ENCODE measurements at places on chromosomes 13 and 19.
A peak's percentile ranks its signal among the peaks of the same experiment; 100 is the strongest.

DNA sequence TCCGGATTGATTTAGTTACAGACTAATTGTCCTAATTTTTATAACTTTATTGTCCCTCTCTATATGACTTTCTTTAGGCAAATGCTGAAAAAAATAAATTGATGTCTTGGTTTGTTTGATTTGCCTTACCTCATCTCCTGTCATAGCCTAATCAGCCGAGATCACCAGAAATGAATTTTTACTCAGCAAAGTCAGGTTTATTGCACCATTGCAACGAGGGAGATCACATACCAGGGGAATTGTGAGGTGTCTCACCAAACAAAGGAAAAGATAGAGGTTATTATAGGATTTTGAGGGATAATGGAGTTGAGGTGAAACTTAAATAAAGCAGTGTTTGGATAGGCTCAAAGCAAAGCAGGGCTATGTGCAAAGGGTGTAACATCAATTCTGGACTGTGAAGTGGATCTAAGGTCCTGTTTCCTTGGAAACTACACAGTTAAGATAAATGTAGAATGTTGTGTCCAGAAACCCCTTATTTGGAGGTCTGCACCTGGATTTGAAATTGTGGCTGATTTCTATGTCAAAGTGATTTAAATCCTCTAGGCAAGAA, 372.6 kb downstream of the OXGR1 start:
- no peak for DNase-seq

DNA sequence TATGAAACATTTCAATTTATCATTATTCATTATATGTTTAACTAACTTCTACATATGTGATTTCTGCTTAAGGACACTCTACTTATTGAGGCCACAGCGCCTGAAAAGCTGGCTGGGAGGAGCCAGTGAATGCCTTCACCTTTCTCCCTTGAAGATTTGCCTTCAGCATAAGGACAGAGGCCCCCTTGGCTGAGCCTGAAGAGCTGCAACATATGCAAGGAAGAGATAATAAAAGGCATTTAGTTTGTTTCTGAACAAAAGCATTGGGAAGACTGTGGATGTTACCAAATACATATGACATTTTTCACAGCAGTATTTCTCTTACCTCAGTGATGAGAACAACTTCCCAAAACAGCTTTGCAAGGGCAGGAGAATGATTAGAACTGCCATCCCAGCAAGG, 92.1 kb downstream of the ABCC4 start:
- no peak for DNase-seq

DNA sequence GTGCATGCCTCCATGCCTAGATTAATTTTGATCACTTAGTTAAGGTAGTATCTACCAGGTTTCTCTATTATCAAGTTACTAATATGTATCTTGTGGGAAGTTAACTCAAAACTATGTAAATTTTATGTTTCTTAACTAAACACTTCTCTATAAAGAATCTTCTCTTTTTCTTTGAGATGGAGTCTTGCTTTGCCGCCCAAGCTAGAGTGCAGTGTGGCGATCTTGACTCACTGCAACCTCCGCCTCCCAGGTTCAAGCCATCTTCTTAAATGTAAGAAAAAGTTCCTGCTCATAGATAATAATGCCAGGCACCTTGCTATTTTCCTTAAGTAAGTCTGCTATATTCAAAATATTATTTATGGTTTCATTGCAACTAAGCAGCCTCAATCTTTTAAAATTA, 58.4 kb downstream of the ELF1 start:
- DNase-seq: no peak

DNA sequence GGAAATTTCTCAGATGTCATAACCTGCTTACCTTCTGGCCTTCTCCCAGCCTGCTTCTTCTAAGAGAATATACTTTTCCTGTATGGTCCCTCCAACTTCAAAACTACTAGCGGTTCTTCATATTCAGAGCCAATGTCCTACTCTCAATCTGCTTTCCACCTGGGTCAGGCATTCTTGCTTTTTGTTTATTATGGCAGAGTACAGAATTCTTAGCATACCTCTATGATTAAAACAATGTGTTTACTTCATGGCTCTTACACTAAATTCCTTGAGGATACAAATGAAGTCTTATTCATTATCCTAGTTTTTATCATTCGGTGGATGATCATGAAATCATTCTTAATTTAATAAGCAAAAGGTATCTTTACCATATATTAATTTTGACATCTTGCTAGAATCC, 484.2 kb upstream of the SLITRK1 start:
- DNase-seq: peak; percentile 64

- DNase-seq: no peak
Observed at GRCh38 chr19:52687684-52688083, 47.2 kb downstream of the ZNF611 start.

GRCh38 chr13:29859971-29860370, 9.6 kb upstream of the UBL3 start:
- DNase-seq: peak; percentile 83
